ENCODE measurements at places on chromosomes 12 and 14.
A peak's percentile ranks its signal among the peaks of the same experiment; 100 is the strongest.

DNA sequence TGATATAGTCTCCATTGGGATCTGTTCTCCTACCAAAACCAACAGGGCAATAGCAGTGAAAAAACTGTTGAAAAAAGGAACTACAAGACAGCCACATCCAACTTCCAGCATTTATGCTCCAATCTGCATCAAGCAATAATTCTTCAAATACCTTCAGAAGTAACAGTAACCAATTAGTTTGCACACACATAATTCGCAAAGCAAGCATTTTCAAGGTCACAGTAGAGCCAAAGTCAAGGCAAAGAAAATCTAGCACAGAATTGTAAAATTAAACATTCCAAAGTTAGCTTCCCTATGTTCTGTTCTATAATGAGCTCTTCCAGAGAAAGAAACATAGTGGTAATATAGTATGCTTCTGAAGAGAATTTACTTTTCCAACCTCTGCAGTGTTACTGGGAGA lies 11.0 kb upstream of the MTERF2 start:
- no peak for DNase-seq

DNA sequence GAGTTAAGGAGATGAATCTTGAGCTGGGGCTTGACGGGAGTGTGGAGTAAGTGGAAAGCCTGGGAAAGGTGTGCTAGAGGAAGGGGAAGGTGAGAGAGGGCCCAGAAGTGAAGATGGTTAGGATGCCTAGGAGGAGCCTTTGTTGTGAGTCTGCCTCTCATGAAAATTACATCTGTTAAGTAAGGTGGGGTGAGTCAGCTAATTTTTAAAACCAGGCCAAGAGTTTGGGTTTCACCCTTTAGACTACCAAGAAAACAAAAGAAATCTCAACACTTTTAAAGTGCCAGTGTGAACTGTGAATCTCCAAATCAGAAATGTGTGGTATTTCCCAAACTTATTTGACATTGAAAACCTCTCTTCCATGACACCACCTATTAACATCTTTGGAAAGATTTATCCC lies 185.2 kb downstream of the CRADD start:
- no peak for DNase-seq

GRCh38 chr12:57203201-57203600 lies 13.4 kb upstream of the NXPH4 start:
- no peak for DNase-seq

GRCh38 chr12:121085069-121085468 lies 46.0 kb upstream of the OASL start:
- no peak for DNase-seq

- DNase-seq, result no peak
Measured at GRCh38 chr12:90037740-90038139, 329.1 kb upstream of the ATP2B1 start.

DNA sequence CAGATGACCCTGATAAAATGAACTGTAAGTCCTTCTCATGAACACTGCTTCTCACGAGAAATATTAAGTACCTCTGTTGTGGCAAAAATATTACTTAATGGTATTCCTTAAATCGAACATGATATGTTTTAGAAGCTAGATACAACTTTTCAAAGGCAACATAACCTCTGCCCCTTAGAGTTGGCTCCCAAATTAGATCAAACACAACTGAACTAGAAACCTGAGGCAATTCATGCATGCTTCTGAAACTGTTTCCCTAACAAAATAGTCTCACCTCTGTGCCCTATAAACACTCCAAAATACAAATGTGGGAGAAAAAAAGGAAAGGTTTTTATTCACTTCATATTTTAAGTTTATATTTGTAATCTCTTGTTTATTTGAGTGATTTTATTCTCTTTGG lies 121.6 kb downstream of the SLC16A7 start:
- no peak for DNase-seq

GRCh38 chr12:56781726-56782125 lies 18.6 kb downstream of the HSD17B6 start:
- DNase-seq, result no peak

GRCh38 chr14:52473557-52473956 lies 78.7 kb downstream of the TXNDC16 start:
- DNase-seq, result peak; percentile 76

- no peak for DNase-seq
Measured at GRCh38 chr14:77542421-77543239, 44.0 kb upstream of the ISM2 start.

GRCh38 chr14:96095581-96096476 lies 56.7 kb downstream of the C14orf132 start:
- peak; percentile 94 for DNase-seq

GRCh38 chr12:109345428-109345827 lies 2.3 kb upstream of the MYO1H start:
- no peak for DNase-seq

GRCh38 chr12:47835006-47835830 lies 15.5 kb upstream of the HDAC7 start:
- DNase-seq, result no peak

- DNase-seq, result peak; percentile 6
Measured at GRCh38 chr14:21723431-21724045, 49.9 kb upstream of the OR4E1 start.

GRCh38 chr14:22370084-22370847 lies 218.8 kb downstream of the DAD1 start:
- peak; percentile 90 for DNase-seq

DNA sequence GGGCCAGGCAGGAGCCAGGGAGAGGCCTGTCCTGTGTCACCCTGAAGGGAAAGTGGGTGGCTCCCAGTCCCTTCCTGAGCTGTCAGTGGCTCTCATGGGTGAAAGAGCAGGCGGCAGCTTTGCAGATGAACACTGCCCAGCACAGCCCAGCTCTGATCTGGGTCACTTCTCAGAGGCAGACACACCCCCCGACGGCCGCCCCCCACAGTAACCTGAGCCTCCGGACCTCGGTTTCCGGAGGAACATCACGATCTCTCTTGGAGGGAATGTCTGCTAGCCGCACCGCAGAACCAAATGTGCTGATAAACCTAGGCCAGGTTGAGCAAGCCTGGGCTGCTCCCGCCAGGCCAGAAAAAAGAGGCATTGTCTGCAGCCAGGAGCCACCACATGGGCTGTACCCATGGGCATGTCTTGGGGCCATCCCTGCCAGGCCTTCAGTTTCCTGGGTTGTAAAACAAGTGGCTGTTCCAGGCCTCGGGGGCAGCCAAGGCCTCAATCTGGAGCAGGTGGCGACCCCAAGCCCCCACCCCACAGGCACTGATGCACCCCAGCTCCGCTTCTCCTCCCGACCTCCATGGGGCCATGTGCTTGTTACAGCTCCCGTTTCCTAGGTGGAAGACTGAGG lies 57.6 kb downstream of the NCOR2 start:
- peak; percentile 88 for DNase-seq

DNA sequence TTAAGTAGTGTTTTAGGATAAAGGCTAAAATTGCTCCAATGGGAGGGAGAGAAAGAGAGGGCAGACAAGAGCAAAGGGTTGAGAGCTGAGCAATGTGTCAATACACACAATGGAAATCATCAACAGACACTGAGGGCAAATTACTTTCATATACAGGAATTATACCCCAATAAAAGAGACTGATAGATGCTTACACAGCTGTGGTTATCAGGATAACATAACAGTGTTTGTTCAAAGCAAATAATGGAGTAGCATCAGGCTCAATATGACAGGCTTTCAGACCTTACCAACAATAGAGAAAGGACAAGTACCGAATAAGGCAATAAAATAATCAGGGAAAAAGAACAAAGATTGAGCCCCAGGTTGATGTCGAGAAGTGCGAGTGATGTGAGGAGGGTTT lies 53.4 kb upstream of the DIO2 start:
- DNase-seq, result no peak

DNA sequence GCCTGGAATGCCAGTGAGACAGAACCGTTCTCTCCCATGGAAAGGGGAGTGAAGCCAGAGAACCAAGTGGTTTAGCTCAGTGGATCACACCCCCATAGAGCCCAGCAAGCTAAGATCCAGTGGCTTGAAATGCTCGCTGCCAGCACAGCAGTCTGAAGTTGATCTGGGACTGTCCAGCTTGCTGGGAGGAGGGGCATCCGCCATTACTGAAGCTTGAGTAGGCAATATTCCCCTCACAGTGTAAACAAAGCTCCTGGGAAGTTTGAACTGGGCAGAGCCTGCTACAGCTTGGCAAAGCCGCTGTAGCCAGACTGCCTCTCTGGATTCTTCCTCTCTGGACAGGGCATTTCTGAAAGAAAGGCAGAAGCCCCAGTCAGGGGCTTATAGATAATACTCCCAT lies 374.3 kb upstream of the DCN start:
- no peak for DNase-seq

DNA sequence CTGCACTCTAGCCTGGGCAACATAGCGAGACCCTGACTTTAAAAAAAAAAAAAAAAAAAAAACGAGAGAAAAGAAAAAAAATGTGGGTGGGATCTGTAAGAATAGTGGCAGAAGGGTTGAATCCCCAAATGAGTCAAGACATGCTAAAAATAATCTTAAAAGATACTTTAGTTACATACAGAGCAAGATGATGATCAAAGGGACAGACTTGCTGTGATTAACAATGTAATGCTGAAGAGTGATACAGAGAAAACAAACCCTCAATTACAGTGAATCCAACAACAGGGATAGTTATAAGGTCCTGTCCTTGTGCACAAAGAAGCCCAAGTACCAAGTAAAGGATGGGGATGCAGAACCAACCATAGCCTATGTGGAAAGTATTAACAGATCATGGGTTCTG lies 80.3 kb downstream of the DCAF5 start:
- no peak for DNase-seq

- DNase-seq, result no peak
Measured at GRCh38 chr14:104953896-104954656, 24.1 kb downstream of the AHNAK2 start.

DNA sequence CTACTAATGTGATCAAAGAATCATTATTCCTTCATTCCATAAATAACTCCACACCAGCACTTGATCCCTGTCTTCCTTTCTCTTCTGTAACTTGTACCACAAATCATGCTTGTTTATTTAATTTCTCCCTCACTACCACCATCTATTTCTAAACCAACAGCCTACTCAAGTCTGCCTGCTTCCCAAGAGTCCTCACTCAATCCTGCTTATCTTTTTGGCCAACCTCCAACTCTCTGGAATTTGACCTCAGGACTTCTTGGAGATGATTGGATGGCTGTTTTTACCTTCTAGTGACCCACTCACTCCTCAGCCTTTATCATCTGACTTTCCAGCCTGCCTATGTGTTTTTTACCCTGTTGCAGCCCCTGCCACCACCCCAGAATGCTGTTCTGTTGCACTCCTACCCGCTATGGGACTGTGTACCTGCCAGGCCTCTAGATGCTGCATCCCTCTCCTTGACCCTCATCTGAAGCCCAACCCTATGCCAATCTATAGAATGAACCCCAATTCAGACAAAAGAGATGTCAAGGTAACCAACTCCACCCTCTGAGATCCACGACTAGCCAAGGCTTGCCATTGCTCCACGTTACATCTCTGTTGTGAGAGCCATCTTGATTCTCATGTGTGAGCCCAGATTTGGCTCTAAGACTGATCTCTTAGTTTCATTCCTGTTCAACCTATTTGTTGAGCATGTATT lies 150.2 kb upstream of the PLEKHG7 start:
- DNase-seq, result peak; percentile 81
